ENCODE measurements at places on chromosomes 11 and 22.

DNA sequence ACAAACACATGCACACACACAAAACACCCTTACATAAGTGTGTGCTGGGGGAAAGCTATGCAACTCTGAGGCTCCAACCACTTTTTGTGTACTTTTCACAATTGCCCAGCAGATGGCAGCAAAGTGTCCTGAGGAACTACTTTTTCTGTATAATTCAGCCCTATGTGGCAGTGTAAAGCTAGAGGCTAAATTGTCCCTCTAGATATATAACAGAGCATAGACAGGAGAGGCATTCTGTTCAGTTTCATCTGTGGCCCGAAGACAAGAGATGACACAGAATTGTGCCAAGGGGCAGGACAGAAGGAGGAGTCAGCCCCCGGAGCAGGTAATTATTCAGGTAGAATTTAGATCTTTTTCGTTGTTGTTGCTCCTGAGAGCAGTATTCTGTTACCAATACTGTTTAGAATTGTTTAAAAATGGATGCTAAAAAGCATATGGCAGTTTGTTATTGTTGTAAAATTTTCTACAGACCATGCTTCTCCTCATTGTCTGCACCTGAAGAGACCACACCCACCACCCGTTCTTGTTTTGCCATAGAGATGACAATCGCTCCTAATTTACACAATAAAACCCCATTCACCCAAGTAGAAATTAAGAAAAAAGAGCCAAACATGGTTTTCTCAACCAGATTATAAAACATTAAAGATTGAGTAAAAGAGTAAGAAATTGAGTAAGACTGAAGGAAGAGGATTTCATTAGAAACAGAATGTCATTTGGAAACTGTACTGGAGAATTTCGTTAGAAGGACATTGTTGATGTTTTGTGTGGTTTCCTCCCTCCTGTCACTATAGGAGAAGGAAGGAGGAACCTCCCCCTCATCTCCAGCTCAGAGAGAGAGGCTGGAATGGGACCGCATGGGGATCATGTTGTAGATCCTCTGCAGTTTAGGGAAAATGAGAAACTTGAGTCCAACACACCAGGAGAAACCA is 14.5 kb upstream of the MS4A7 start:
- DNase-seq, result peak; percentile 1

DNA sequence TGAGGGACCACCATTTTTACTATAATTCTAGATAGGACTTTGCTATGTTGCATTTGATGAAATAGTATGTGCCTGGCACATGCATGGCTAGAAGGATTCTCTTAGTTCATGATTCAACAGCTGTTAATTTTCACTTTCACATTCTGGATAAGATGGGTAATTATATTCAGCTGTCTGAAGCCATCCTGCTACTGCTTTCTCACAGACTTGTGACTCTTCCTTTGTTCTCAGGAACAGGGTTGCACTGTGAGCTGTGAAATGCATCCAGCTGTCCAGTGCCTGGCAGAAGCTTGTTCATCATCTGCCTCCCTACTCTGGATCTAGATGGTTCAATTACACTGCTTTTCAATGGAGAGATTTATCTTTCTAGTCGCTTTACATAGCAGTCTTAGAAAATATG is 610.1 kb upstream of the ANO5 start:
- no peak for DNase-seq

DNA sequence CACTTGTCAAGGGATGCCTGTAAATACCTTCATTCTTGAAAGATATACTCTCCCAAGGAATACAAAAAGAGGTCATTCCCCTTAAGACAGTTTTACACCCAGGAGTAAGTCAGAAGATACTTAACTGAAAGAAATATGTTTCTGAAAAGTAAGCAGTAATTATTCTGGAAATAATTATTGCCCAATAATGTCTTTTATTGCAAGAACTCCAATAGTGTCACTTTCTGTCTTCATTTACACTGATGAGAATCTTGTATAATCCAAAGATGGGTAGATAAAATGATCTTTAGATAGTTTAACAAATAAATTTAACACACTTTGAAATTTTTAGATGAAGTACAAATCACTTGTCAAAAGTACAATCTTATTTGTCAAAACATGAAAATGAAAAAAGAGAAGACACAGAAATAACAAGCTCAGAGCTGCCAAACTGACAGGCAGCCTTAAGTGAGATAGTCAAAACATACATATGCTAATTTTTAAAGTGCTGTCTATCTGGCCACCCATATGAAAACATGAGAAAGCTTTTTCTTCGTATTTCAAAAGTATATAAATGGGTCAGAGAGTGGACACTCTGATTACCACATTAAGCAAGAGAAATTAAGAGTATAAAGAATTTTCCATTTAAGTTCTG is 225.1 kb downstream of the TTC28 start:
- no peak for DNase-seq

DNA sequence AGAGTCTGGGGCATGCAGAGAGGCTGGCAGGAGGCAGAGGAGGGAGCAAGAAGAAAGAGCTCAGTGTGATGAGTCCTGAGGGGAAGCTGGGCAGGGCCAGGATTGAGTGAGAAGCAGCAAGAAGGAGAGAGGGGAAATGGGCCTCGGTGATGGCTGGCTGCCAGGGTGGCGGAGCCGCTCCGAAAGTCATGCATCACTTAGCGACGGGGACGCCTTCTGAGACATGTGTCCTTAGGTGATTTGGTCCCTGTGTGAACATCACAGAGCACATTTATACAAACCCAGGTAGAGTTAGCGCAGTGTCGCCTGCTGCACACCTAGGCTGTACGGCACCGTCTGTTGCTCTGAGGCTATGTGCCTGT is 15.1 kb downstream of the TBC1D22A start:
- DNase-seq, result no peak

DNA sequence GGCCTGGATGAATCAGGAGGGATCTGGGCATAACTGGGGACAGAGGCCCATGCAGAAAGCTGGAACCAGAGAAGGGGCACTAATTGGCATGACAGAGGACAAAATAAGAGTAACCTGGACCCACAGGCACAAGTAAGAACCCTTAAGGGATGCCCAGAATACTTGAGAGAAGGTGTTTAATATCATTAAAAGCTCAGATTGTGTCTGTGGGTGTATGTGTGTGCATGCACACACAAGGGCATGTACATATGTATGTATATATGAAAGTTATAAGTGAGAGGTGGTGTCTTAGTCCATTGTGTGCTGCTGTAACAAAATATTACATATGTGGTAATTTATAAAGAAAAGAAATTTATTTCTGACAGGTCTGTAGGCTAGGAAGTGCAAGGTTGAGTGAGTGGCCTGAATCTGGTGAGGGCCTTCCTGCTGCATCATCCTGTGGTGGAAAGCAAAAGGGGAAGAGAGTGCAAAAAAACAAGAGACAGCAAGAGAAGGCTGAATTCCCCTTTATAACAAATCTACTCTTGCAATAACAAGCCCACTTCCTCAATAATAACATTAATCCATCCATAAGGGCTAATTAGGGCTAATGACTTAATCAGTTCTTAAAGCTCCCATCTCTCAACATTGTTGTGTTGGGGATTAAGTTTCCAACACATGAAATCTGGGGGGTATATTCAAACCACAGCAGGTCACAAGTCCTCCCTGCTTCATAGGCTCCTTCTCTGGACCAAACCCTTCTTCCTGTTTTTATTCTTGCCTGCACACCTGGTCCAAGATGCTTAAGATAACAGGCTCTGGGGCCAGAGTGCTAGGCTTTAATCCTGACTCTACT is 68.3 kb upstream of the POU2AF2 start:
- DNase-seq, result no peak

DNA sequence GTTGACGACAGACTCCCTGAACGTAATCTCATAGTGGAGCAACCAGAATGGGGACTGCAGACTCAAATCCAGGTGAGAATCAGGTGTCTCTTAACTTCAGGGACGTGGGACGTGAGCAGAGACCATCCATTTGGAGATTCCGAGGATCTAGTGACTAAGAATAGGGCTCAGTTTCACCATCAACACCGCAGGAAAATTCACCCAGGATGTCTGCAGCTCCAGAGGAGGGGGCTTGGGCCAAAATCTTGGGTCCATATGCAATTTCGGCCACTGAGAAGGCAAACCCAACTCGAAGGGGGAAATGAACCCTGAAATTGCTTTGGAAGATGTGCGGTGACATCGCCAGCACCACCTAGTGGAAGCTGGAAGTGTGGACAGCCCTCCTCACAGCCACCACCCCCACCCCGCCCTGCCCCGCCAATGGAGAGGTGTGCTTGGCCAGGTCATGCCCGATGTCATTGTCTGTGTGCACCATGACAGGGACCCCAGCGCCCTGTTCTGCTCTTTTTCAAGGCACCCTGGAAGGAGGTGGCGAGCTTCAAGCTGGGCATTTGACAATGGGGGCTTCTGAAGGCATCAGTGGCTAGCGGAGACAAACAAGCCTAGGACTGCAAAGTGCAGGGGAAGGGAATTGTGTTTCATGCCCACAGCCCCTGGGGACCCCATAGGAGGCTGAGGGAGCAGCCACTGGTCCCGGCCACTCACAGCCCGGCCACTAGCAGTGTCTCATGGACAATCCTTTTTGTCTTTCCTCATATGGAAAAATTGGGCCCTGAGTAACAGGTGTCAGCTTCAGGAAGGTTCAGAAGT is 24.8 kb downstream of the APOL1 start:
- peak; percentile 47 for DNase-seq

DNA sequence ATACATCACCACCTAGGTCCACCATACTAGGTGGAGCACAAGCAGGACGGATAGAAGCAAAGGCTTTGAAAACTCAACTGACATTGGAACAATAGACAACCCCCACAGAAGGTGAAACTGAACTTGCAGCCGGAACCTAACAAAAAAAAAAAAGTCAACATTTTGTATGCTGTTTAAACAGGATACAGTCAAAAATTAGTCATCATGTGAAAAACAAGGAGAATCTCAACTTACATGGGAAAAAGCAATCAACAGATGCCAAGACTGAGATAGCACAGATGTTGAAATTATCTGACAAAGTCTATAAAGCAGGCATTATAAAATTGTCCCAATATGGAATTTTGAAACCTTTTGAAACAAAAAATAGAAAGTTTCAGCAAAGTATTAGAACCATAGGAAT is 123.8 kb downstream of the RAB38 start:
- DNase-seq, result no peak

DNA sequence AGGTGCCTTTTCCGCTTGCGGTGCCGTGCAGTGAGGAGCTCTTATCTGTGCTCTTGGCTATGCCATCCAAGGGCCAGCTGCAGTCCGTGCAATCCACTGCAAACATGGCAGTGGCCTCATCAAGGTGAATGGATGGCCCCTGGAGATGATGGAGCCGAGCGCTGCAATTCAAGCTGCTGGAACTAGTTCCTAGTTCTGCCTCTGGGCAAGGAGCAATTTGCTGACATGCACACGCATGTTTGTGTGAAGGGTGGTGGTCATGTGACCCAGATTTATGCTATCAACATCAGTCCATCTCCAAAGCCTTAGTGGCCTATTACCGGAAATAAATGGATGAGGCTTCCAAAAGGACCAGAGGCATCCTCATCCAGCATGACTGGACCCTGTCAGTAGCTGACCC is 3.1 kb upstream of the EHD1 start:
- no peak for DNase-seq

DNA sequence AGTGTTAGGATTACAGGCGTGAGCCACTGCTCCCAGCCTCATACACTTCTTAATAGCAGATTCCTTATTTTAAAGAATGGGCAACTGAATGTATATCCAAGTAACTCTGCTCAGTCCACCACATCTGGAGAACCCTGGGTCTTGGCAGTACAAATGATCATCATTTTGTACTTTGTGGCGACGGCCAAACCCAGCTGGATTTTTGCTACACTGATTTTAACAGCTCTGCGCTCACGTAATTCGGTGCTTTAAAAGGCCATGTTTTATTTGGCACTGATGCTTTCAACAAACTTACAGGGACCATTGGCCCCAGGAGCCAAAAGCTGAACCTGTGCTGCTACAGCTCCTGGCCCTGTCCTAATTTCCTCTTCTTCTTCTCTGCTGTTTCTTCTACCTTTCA is 60.8 kb upstream of the PDE3B start:
- no peak for DNase-seq

DNA sequence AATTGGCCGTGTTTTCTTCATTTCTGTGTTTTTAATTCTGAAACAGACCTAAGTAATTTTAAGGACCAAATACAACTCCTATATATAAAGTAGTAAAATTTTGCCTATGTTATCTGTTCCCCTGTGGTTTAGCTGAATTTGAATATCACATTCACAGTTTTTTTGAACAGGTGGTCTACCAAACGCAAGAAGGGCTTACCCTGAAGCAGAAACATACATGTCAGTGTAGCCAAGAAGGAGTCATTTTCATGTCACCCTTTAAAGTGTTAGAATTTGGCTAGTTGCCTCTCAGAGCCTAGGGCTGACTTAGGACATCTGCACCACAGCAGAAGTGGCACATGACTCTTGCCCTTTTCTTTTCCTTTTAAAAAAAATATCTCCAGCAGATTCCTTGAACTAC is 34.3 kb downstream of the MYBPC3 start:
- DNase-seq, result no peak

GRCh38 chr22:38112381-38112780 is 1.9 kb upstream of the BAIAP2L2 start:
- no peak for DNase-seq

DNA sequence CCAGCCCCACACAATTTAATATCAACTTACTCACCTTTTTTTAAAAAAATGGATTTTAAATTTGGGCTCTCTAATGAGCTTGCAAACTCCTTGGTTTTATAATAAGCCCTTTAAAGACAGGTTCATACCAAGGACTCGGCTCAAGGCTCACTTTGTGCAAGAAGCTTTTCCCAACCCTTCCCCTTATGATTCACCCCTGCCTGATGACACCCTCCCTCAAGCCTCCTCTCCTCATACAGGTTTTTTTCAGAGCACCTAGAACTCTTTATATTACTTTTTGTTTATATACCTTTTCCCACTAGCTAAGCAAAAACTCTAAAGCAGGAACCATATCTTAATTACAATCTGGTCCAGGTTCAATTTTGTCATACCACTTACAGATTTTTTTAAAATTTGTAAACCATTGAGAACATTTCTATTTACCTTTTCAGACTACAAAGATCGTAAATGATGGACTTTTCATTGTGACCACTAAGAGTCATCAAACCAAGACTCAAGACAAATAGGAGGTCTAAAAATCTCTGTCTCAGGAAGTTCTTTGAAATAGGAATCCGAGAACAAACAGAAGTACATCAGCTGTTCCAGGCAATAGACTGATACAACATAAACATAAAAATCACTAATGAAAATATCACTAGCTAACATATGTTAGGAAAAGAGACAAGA is 13.1 kb upstream of the EXPH5 start:
- no peak for DNase-seq

DNA sequence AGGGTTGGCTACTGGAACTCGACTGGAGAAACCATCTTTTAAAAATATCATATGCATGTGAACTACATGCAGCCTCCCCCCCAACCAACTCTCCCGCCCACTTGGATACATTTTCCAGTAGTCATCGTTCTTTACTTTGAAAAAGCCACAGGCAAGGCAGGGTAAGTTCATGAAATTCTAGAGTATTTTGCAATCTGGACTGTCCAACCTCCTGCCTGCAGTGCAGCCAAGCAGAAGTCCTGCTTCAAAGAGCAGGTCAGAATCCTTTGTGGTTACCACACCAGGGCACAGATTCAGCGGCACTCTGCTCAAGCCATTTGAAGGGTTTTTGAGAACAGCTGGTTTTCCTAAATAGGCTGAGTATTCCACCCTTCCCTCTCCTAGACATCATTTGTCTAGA is 12.1 kb downstream of the ELF5 start:
- DNase-seq, result no peak

GRCh38 chr11:111462329-111462728 is 49.9 kb downstream of the BTG4 start:
- DNase-seq, result no peak
